ENCODE measurements at places on chromosomes 4 and X. TPM values are rescaled to one million over a fixed set of nuclear protein-coding genes. Genes with fewer than 3 reads are reported as not detected.

DNA sequence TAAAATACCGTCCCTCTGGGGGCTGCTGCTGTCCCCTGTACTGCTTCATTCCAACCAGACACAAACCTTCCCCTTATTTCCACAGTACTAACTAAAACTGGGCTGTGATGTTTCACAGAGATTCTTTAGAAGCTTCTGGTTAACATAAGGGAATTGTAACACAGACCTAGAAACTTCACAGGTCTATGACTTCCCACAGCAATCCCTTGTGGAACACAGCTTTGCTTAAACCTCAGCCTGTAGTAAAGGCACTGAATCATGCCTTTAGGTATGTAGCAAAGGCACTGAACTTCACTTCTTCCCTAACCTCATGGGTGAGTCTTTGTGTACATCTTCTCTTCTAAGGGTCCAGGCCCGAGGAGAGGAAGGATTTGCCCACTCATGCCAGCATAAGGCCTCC, 49.4 kb downstream of the SPINK2 start:
- no peak for DNase-seq

DNA sequence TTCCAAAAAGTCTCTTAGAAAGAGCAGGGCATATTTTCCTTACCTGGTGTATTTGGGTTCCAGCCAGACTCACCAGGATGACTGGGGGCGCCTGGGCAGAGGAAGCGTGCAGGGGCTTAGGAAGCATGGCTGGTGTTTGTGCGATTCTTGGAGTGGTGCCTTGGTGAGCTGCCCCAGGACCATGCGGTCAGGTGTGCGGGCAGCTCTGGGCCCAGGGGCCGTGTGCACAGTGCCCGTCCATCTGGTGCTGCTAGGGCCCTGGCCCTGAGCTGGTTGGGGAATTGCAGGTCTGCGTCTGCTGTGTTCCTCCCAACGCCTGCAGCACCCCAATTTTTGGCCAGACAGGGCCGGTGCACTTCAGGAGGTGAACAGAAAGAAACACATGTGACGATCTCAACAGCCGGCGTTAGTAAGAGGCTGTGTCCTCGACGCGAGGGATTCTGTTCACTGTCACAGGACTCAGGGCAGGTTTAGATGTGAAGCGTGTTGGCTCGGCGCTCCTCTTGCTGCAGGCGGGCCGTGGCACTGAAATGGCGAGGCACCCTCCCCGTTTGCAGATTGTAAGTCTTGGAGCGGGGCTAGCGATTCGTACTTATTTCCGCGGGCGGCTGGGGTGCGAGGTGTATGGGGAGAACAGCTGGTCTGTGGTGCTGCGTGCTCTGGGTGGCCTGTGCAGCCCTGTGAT, 15.2 kb downstream of the RGS12 start:
- DNase-seq = no peak

Gene BMPR1B
- 1.8 TPM for polyA plus RNA-seq

Gene MAGEA10
- not detected for polyA plus RNA-seq

Gene DGKK
- 0.03 TPM for polyA plus RNA-seq

Gene PCYT1B
- polyA plus RNA-seq = 5.3 TPM

- no peak for DNase-seq
Observed at GRCh38 chr4:161393602-161394001, 770.2 kb downstream of the FSTL5 start.

GRCh38 chr4:143019351-143019750, 165.4 kb upstream of the USP38 start:
- no peak for DNase-seq

DNA sequence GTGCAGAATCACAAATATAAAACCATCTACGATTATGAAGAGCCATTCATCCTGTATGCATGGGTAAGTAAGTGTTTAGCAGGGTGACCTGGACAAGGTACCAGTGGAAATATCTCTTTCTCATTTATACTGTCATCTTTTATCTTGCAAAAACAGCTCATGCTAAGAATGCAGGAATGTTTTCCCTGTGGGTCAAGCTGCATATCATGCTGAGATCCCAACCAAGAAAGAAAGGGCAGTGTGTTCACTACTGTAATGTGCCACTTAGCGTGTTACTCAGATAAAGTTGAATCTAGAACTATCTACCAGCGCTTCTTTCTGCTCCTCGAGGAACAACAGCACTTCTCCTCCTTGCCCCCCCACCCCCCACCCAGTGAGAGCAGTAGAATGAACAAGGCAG, 212.7 kb upstream of the TBL1X start:
- no peak for DNase-seq

Gene FRAS1
- 43.5 TPM for polyA plus RNA-seq

DNA sequence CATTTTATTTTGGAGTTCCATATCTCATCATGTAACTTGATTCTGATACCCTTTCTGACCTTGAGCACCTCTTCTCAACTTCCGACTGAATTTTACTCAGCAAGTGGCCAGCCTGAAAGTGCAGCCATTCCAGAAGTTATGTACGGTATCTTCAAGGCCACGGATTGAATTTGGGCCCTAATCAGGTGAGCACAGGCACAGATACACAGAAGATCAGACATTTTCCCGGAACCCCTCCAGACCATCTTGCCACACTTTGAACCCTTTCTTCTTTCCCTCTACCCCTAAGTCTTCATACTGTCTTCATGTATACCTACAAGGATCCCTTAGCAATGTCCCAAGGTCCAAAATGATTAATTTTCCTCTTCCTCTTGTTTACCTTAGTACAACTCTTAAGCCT, 108.2 kb downstream of the FNIP2 start:
- no peak for DNase-seq

Gene ODAPH
- polyA plus RNA-seq = 0.08 TPM

Gene DUSP9
- polyA plus RNA-seq = 0.12 TPM

Gene DMRTC1B
- 1.7 TPM for polyA plus RNA-seq

Gene CXCL11
- not detected for polyA plus RNA-seq

Gene IQSEC2
- polyA plus RNA-seq = 13.0 TPM

DNA sequence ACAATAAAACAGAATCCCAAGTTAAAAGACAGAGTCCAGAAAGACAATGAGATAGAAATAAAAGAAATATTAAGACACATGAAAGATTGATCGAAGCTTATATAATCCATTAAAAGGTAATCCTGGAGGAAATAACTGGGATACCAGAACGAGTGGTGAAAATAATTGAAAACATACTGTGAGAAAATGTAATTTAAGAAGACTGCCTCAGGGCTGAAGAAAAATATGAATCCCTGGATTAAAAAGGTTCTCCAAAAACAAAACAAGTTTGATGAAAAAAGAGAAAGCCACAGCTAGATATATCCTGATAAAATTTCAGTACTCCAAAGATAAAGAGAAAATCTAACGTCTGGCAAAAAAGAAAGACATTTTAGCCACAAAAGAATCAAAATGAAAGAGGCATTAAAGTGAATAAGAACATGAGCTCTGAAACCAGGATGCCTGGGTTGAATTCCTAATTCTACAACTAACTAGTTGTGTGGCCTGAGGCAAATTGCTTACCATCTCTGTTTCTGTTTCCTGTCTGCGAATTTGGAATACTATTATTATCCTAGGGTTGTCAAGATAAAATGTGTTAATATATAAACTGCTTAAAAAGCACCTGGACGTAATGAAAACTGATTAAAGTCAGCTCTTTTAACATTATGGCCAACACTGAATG, 5.5 kb downstream of the DDX60L start:
- DNase-seq = no peak

Gene PYURF
- 135 TPM for polyA plus RNA-seq

Gene GDPD2
- polyA plus RNA-seq = 0.14 TPM
